ENCODE measurements at places on chromosomes 3 and 15. TPM values are rescaled to one million over a fixed set of nuclear protein-coding genes. Genes with fewer than 3 reads are reported as not detected.

Gene C3orf52
- total RNA-seq: 11.7 TPM

Gene CNBP
- 351 TPM for total RNA-seq

Gene PCYT1A
- total RNA-seq: 53.7 TPM

Gene EPHA3
- total RNA-seq: not detected

Gene TRPM1
- not detected for total RNA-seq

Gene CD80
- total RNA-seq: 6.8 TPM

Gene PLXNA1
- 18.9 TPM for total RNA-seq

Gene ACP3
- not detected for total RNA-seq

Gene CYP1A2
- total RNA-seq: not detected

Gene ATP10A
- total RNA-seq: 40.1 TPM

DNA sequence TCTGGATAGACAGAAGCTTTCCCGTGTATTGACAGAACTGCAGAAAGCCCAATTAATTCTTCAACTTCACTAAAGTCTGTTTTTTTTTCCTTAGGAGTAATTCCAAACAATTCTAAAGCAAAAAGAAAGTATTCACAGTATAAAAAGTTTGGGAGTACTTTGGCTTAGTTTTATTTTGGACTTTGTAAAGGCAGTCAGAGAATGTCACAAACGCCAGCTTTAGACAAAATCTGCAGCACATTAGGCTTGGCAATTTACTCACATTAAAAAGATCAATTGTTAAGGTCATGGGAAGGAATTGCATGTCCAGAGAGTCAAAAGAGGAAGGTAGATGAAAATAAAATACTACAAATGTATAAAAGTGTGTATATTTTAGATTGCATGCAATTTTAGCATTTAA lies 47.5 kb upstream of the GBE1 start:
- no peaks in the 10 kb centered on the region for H3K36me3 ChIP-seq
- H3K27ac ChIP-seq: no peak overlapping the region
- H3K4me1 ChIP-seq: no peaks in the 10 kb centered on the region

DNA sequence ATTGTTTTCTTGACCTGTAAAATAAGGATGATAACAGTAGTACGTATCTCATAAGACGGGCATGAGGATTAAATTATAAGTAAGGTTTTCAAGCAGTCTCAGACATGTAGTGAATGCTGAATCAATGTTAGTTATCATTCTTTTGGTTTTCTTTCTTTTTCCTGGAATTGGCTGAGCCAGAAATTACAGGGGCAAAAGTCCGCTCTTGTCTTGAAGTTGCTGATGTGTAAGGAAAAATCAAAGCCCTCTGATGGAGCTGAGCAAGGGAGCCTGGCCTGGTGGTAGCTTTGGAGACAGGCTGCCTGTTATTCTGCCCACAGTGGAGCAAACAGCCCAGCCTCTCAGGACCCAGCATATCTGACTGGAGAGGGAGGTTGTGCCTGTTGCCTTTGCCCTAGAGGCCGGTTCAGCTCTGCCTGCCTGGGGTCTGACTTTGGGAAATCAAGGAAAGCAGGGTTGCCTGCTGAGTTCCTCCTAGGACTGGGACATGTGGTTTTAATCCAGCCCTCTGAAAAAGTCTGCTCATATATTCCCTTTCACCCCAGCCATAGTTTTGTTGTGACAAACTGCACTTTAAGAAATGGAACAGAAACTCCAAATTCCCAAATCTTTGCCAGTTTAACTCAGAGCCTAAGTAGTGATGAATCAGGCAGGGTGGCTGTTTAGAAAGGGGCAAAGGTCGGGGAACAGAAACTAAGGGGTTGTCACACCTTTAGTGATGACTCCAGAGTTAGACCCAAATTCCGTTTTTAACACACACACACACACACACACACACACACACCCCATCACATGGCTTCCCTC lies 40.1 kb downstream of the GASK1A start:
- H3K4me3 ChIP-seq: no peak overlapping the region
- H3K27ac ChIP-seq: no peak overlapping the region

DNA sequence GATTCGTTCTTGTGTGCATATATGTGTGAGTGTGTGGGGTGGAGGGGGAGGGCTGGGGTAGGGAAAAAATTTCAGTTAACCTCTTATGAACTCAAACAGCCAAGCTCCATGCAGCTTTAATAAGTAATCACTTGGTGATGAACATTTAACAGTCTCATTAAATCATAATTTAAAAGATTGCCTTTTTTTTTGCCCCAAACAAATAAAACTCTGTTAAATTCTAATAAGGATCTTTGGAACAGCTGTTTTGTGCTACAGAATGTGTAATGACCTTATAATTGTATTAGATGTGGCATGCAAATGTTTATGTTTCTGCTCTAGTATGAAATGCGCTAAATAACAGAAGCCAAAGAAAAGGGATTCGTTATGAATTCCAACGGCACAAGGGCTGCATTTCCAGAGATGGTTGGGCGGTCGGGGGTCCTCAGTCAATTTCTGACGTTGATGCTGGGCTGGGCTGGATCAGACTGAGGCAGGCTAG lies 80.0 kb upstream of the RORA start:
- no peak overlapping the region for H3K4me3 ChIP-seq
- H3K27me3 ChIP-seq: no peaks in the 10 kb centered on the region
- no peaks in the 10 kb centered on the region for H3K4me1 ChIP-seq
- DNase-seq: no peak
- no peaks in the 10 kb centered on the region for H3K36me3 ChIP-seq

DNA sequence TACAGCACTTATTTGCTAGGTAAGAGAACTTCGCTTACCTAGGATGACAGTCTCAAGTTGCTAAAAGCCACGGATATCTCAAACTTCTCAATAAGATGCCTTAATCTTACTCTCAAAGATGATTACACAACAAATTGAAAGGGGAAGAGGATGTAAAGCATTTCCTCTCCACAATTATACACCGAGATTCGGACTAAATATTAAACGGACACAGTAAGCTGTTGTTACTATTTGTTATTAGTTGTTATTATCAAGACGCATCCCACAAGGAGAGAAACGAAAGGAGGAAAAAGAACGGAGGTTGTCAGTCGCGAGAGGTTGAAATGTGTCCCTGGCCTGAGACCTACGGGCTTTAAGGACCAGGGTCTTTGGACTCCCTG lies 660 bp downstream of the ZNF106 start:
- H3K4me3 ChIP-seq: peak overlapping the region; percentile 99
- peak overlapping the region; percentile 98 for H3K27ac ChIP-seq
- H3K4me1 ChIP-seq: peaks cover 29% of the 10 kb centered on the region
- no peak for DNase-seq

DNA sequence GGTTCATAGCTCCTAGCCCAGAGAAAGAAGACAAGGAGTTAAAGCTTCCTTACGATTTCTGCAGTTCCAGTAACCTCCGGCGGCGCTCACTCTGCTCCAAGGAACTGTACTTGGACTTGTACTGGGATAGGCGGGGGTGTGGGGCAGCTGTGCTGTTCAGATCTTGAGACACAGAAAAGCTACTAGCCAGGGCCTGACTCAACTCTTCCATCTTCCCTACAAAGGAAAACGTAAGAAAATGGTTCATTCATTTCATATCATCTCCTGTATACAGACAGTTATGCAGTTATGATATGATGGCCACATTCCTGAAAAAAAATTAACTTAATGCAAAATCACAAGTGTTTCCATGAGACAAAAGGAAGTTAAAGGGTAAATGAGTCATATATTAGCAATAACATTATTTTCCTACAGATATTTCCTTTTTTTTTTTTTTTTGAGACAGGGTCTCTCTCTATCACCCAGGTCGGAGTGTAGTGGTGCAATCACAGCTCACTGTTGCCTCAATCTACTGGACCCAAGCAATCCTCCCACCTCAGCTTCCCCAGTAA lies 4.6 kb downstream of the SNUPN start:
- no peak for DNase-seq
- peaks cover 52% of the 10 kb centered on the region for H3K36me3 ChIP-seq
- peak overlapping the region; percentile 39 for H3K4me3 ChIP-seq
- peak overlapping the region; percentile 86 for H3K27ac ChIP-seq
- no peaks in the 10 kb centered on the region for H3K27me3 ChIP-seq

GRCh38 chr3:41318520-41318919 lies 119.2 kb downstream of the CTNNB1 start:
- H3K36me3 ChIP-seq: no peaks in the 10 kb centered on the region
- H3K4me3 ChIP-seq: no peak overlapping the region
- no peaks in the 10 kb centered on the region for H3K4me1 ChIP-seq
- H3K27me3 ChIP-seq: no peaks in the 10 kb centered on the region
- H3K27ac ChIP-seq: no peak overlapping the region
- no peak for DNase-seq

DNA sequence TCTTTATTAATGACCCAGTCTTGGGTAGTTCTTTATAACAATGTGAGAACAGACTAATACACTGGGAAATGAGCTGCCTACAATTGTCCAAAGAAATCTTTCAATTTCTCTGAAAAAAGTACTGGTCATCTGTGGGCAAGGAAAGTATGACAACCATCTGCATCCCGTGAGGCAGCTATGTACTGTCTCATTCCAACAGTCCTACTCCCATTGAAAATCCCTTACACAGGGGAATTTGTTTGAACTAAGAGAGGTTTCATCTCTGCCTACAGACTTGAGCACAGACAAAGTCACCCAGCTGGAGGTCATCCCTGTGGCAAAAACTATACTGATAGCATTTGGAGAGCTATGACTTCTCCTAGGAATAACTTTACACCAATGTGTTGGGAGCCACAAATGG lies 27.1 kb downstream of the SHC4 start:
- no peaks in the 10 kb centered on the region for H3K27me3 ChIP-seq
- H3K36me3 ChIP-seq: peaks cover 26% of the 10 kb centered on the region
- no peak overlapping the region for H3K4me3 ChIP-seq
- no peak for DNase-seq

- DNase-seq: no peak
- H3K4me1 ChIP-seq: no peaks in the 10 kb centered on the region
- H3K27ac ChIP-seq: no peak overlapping the region
- no peak overlapping the region for H3K4me3 ChIP-seq
- H3K36me3 ChIP-seq: no peaks in the 10 kb centered on the region
Observed at GRCh38 chr3:29335943-29336342, 55.1 kb downstream of the RBMS3 start.

DNA sequence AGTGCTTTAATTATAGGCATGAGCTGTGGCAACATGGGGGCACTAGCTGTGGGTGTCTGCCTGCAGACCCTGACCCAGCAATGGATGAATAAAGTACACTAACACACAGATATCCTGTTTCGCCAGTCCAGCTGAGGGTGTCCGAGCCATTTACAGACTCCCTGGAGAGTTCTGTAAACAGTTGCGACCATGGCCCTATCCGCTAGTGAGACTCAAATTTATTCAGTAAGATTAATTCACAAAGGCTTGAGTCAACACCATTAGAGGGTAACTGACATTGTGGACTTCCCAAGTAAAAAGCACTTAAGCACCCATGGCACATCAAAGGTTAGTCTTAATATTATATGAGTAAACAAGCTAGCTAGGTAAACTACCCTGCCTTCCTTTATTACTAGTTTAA lies 161.6 kb downstream of the TBL1XR1 start:
- peaks cover 81% of the 10 kb centered on the region for H3K36me3 ChIP-seq
- no peak for DNase-seq
- H3K27me3 ChIP-seq: no peaks in the 10 kb centered on the region
- peaks cover 22% of the 10 kb centered on the region for H3K4me1 ChIP-seq

- H3K4me1 ChIP-seq: peaks cover 8% of the 10 kb centered on the region
- no peaks in the 10 kb centered on the region for H3K36me3 ChIP-seq
- DNase-seq: no peak
Observed at GRCh38 chr15:49718234-49718633, 97.4 kb downstream of the DTWD1 start.

GRCh38 chr15:89486726-89487050 lies 9.7 kb downstream of the RHCG start:
- DNase-seq: peak; percentile 30
- H3K4me3 ChIP-seq: no peak overlapping the region
- peaks cover 31% of the 10 kb centered on the region for H3K27me3 ChIP-seq

DNA sequence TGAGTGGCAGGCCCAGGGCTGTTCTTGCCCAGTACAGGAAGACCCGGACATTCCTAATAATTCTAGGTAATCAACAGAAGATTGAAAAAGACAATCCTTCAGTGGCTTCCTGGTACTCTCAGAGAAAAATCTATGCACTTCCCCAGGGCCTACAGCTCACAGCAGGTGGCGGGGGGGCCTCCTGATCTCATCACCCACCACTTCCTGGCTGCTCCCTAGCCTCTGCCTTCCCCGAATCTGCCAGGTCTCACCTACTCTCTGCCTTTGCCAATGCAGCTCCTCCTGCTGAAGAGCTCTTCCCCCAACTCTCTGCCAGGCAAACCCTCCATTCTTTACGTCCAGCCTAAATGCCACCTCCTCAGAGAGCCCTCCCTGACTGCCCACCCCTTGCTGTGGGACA lies 37.5 kb downstream of the EHD4 start:
- peaks cover 49% of the 10 kb centered on the region for H3K4me1 ChIP-seq
- peak overlapping the region; percentile 100 for H3K27ac ChIP-seq
- H3K4me3 ChIP-seq: peak overlapping the region; percentile 38

- H3K4me1 ChIP-seq: no peaks in the 10 kb centered on the region
- no peak overlapping the region for H3K4me3 ChIP-seq
- H3K36me3 ChIP-seq: peaks cover 41% of the 10 kb centered on the region
- no peaks in the 10 kb centered on the region for H3K27me3 ChIP-seq
Observed at GRCh38 chr3:172239218-172239790, 199.9 kb downstream of the FNDC3B start.

DNA sequence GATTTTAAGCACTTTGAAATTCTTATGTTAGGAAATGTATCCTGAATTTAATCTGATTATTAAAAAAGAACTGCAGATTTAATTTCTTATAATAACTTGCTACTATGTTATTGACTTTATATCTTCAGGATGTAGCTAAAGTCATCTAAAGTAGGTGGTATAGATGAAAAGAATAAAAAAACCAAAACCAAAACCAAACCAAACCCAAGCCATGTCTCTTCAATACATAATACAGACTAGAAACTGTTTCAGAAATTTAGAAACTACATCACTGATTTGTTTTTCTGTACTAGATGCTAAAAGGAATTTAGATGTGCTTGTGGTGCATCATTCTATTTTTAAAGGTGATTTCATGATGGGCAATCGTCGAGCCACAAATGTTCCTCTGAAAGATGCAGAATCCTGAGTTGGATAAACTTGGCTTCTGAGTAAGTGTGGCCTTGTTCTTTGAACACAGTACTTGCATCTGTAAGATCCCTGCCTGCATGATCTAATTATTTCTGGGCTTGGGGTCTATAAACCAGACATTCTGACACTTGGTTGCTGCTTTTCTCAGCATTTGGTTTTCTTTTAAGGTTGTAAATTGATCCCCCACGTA lies 287.1 kb upstream of the SUCLG2 start:
- H3K27ac ChIP-seq: no peak overlapping the region
- H3K27me3 ChIP-seq: no peaks in the 10 kb centered on the region
- H3K4me3 ChIP-seq: no peak overlapping the region
- DNase-seq: no peak
- H3K4me1 ChIP-seq: no peaks in the 10 kb centered on the region

GRCh38 chr3:102736975-102737304 lies 302.1 kb downstream of the ZPLD1 start:
- no peak for DNase-seq
- H3K4me1 ChIP-seq: no peaks in the 10 kb centered on the region
- no peak overlapping the region for H3K4me3 ChIP-seq
- H3K27me3 ChIP-seq: no peaks in the 10 kb centered on the region
- H3K27ac ChIP-seq: no peak overlapping the region

- H3K27ac ChIP-seq: no peak overlapping the region
- no peaks in the 10 kb centered on the region for H3K27me3 ChIP-seq
- H3K4me3 ChIP-seq: no peak overlapping the region
- no peaks in the 10 kb centered on the region for H3K4me1 ChIP-seq
- no peaks in the 10 kb centered on the region for H3K36me3 ChIP-seq
Observed at GRCh38 chr3:34842706-34843480, 796.4 kb upstream of the ARPP21 start.

All from activated T-helper 2 cell treated with anti-CD3 and anti-CD28 coated beads, Interferon-gamma antibody, Interleukin-2, Interleukin-4, amounts not matched to agents 10 μg/mL and 5 μg/mL and 100 μg/mL, durations not matched to agents 14 hours and 24 hours and 36 hours (primary cell).